Activated T-helper 1 cell treated with anti-CD3 and anti-CD28 coated beads, Interleukin-2, amount 50 U/mL, for 16 hours (primary cell): ENCODE measurements at places on chromosomes 3 and 15.
A peak's percentile ranks its signal among the peaks of the same experiment; 100 is the strongest.

GRCh38 chr15:35932531-35932930, 386.6 kb upstream of the DPH6 start:
- no peak for DNase-seq

DNA sequence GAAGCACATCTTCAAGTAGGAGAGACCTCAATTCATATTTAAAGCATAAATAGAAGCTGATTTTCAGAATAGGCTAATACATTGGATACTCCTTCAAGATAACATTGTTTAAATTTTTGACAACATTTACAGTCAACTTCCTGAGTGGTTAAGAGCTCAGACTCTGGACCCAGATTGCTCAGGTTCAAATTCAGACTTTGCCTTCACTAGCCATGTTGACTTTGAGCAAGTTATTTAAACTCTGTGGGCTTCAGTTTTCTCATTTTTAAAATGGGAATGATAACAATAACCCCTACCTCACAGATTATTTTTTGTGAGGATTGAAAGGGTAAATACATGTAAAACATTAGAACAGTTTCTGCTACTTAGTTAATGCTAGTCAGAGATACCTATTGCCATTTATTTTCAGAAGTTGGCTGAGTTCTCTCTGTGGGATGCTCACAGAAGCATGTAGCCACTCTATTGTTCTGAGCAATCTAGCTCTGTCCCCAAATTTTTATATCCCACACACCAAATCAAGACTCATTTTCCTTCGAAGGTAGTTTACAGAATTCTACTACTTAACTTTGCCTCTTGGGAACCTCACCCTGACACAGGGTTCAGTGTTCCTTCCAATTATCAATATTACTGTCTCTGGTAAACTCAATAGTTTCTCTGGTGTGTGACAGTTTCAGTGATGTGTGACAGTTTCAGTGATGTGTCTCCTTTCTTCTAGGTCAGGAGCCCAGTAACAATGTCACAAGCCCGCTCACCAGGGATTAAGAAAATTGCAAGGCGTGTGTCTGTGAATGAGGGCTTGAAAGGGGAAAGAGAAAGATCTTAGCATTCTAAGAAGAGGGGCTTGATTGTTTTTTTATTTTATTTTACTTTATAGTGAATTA, 79.4 kb upstream of the OSTN start:
- DNase-seq: no peak

- no peak for DNase-seq
Observed at GRCh38 chr3:31762888-31763351, 218.1 kb downstream of the OSBPL10 start.

DNA sequence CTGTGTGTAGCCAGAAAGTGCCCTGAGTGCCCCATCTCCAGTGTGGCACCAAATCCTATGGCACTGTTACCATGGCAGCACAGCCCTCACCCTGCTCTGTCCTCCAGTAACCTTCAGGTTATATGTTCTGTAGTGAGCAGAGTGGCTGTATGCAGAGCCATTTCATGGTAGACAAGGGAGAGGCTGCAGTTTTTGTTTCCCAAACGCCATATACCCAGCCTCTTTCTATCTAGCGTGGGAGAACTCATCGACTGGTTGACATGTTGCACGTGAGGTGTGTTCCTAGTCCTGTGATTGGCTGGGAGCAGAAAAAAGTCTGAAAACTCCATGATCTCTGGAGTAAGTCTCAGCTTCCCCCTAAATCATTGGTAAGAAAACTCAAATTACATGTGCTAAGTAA, 2.0 kb downstream of the SIDT1 start:
- DNase-seq: no peak

- DNase-seq: no peak
Observed at GRCh38 chr15:67941648-67942310, 101.9 kb upstream of the RNU6-1 start.

- no peak for DNase-seq
Observed at GRCh38 chr3:38524141-38524739, 28.1 kb downstream of the EXOG start.

GRCh38 chr15:51750792-51751696, at the start of gene TMOD2:
Gene TMOD2 (plus strand): TSS chr15:51751597. CDS start chr15:51766442, 14,845 bp downstream.
- peak; percentile 29 for DNase-seq

DNA sequence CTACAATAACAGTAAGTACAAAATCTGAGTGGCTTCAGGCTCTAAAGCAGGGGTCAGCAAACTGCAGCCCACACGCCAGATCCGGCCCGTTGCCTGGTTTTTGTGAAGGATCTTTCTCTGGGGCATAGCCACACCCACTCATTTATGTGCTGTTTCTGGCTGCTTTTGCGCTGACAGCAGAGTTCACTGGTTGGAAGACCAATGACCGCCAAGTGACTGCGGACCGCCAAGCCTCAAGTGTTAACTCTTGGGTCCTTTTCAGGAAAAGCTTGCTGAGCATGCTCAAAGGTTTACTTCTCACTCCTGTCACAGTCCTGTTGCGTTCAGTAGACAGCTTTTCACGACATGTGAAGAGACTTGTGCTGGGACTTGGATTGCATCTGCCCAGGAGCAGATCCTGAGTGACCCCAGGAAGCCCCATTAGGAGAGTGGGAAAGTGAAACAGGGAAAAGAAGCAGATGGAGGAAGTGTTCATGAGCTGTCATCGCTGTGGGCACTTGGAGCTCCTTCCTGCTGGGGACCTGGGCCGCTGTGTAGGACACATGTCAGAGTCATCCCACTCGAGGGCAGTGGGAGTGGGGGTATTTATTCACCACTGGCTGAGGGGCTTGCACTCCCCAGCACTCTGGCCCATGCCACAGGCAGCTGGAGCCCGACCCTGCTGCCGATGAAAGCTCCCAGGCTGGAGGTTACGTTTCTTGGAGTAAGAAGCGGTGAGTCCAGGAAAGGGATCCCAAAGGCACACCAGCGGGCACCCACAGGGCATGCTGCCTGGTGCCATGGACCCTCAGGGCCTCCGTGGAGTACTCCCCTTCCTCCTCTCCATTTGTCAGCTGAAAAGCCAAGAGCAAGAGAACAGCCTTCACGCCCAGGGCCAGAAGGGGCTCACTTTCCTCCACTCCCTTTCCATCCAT, 249.1 kb downstream of the PLCL2 start:
- DNase-seq: no peak

- no peak for DNase-seq
Observed at GRCh38 chr3:101177577-101177976, 142.8 kb downstream of the IMPG2 start.
